Posterior cingulate gyrus (tissue), 11 donors: ENCODE measurements at places on chromosomes 12 and 14.

GRCh38 chr12:57491393-57492280, 3.8 kb downstream of the MARS1 start:
- DNase-seq: no peak

GRCh38 chr12:56154246-56154771, 1.9 kb downstream of the MYL6B start:
- DNase-seq: peak; percentile 17

GRCh38 chr14:54488318-54488645, 498 bp downstream of the GMFB start:
- DNase-seq: no peak

GRCh38 chr12:50677858-50678257, 86.0 kb upstream of the ATF1 start:
- no peak for DNase-seq

- DNase-seq: no peak
Observed at GRCh38 chr12:63525831-63526230, 142.5 kb downstream of the DPY19L2 start.

DNA sequence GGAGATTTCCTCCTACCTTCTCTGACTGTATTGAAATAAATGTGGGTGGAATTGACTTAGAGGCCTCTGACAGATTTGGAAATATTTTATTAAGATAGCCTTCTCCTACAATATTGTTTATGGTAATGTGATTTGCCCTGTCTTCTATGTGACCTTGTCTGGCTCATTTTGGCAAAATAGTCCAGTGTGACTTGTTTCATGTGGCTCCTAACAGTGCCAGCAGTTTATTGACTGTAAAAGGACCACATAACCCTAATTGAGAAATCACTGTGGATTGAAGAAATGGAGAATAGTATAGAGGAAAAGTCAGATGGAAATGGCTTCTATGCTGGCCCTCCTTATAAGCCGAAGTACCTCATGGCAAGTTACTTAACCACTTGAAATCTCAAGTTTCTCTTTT, 170.9 kb upstream of the PTPRQ start:
- no peak for DNase-seq

GRCh38 chr14:49971156-49972130, 78.6 kb downstream of the ARF6 start:
- DNase-seq: no peak

DNA sequence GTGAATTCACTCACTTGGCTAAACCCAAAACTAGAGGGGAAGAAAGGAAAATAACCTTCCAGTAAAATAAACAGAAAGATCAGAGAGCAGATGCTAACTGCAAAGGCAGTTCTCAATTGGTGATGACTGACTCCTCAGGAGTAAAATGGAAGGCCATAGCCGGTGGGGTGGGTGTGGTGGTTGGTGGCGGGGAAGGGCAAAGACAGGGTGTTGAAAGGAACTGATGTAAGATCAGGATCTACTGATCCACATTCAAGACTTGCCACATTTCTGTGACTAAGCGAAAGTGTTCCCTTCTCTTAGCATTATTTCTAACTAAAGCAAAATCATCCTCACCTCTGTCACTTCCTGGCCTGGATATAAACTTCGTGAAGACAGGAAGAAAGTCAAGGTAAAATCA, 26.3 kb upstream of the TC2N start:
- no peak for DNase-seq

- peak; percentile 27 for DNase-seq
Observed at GRCh38 chr12:14403711-14404196, 38.3 kb downstream of the ATF7IP start.

DNA sequence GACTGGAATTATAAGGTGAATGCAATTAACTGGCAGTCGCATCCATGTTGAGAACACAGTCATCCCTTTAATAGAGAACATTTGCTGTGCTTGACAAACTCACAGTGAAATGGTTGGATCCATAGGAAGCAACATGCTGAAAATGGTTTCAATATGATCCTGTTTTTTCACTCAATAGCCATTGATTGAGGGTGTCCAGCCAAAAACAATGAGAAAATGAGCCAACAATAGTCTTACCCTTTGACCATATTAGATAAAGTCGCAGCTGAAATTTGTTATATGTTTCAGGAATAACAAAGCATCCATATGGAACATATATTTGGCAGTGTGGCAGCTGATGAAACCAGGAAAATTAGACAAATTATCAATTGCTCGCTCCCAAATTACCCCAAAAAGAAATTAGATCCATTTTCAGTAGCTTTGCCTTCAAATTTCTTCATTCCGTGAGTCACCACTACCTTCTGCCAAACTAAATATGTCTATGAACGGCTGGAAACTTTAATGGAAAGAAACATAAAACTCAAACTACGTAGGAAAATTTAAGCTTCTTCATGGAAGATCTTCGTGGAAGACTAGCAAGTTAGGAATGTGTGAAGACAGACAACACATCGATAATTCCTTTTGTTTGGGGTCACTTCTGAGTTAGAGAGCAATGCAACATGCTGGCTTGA, 17.4 kb downstream of the IGF1 start:
- DNase-seq: no peak

DNA sequence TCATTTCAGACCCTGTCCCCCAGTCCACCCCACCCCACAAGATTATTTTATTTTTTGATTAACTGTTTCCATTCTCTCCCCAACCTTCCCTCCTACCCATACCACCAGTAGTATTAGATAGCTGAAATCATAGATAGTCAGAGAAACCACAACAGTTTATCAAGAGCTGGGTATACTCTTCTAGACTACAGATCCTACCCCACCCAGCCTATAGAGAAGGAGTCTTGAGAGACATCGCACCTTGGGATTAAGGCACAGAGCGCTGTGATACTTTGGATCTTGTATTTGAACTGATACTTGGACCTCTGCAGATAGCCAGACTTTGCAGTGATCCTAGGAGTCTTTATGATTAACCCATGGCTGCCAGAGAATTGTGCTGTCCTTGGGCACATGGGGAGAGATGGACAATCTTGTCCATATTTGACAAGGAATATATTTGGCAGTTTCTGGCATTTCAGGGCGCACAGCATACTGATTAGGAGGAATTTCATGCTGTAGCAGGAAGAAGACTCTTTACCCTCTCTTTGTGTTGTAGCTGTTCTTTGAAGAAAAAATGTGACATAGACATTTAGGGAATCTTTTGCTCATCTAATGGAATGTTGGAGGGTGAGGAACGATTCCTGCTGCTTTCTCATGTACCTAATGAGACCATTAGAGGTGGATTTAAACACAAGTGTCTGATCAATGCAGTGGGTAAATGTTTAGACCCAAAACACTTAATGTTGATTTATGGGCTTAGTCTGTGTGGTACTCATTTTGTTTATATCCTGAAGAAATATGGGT, 982 bp downstream of the RBMS2 start:
- DNase-seq: no peak

DNA sequence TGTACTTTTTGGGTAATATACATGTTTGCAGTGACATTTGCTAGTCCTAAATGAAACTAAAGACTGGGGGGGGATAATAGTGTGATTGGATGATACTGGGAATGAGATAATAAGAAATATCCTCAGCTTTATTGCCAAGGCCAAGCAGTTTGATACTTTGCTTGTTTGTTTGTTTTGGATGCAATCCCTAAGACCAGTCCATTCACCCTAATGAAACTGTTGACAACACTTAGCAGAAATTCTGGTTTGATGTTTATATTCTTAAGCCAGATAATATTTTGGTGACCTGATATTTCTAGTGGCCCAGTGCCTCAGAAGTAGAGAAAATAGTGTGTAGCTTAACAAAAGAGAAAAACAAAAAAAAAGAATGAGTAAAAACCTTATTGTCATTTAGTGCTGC, 1.8 kb downstream of the PHC1 start:
- DNase-seq: no peak

GRCh38 chr12:99386907-99387306, 260.6 kb upstream of the GARIN6 start:
- no peak for DNase-seq

DNA sequence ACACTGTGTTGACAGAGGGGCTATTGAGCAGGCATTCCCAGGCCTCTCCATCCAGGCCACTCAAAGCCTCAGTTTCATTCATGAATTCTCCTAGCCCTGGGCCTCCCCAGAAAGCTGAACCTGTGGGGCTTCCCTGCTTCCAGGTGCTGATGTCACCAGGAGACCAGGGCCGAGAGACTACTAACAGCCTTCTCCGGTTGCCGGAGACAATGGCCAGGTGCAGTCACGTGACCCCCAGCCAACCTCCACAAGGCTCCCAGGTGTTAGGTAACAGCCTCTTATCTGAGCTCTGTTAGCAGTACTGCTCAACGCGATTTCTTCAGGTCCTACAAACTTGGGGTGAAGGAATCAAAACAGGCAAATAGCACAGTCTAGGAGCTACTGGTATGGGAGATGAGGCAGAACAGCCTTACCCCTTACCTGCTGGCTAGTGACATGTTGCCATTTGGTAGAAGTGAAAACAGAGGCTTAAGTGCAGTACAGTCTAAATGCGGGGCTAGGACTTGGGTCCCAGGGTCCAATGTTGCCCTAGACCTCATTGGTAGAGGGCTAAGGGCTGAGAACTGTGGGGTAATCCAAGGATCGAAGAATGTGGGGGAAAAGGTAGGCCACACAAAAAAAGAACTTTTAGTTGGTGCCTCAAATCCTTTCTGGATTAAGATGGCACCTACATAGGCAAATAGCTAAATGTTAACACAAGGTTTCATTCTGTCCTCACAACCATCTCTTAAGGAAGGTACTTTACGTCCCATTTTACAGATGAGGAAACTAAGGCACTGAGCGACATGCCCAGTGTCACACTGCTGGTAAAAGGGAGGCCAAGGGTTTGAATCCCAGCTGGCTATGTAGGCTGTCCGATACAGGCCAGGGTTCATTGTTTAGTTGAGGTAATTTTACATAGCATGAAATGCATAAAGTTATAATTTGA, 3.8 kb downstream of the CCDC88C start:
- DNase-seq: no peak

DNA sequence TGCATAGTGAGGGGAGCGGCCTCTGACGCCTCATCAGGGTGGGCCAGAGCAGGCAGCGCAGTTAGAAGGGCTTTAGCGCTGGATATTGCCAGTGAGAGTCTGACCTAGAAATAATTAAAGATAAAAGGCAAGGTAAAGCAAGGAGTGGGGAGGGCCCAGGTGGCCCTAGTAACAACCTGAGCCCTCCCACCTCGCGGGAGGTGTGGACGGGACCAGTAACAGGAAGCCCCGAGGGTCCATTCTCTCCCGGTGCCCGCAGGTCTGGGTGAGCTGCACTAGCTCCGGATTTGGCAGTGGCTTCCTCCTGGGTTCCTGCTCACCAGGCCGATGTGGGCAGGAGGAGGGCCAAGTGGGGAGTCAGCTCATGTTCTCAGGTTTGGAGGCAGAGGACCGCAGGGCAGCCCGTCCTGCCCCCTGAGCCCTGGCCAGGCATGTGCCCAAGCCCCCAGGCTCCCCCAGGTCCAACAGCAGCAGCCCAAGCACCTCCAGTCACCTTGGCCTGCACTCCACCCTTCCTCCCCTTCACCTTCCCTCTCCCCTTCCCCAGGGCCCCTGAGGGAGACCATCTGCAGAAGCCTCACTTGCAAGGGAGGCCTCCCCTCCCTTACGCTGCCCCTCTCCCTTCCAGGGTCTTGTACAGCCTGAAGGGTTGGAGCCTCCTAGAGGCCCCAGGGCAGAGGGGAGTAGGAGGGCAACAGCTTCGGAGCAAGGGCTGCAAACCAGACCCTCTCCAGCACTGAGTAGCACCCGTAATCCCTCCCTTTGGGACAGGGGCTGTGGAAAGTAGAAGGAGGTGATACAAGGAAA, 144.3 kb upstream of the FKBP4 start:
- no peak for DNase-seq

GRCh38 chr12:111024205-111024801, 103.9 kb upstream of the MYL2 start:
- peak; percentile 62 for DNase-seq

DNA sequence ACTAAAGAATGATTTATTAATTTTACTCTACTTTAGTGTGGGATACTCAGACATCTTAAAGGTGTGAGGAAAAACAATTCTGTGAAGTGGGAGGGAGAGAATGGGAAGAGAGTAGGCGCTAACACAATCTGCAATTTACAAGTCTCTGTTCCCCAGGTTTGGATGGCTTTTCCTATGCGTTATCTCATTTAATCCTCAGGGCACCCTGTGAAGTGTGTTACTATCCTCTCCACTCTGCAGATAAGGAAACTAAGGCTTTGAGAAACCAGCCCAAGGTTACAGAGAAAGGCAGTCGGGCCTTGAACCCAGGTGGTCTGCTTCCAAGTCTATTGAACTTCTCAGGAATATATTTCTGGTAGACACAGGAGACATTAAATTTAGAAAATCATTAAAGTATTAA, 36.2 kb upstream of the TUBA1C start:
- no peak for DNase-seq

GRCh38 chr12:30863839-30864238, 62.7 kb upstream of the TSPAN11 start:
- DNase-seq: no peak

DNA sequence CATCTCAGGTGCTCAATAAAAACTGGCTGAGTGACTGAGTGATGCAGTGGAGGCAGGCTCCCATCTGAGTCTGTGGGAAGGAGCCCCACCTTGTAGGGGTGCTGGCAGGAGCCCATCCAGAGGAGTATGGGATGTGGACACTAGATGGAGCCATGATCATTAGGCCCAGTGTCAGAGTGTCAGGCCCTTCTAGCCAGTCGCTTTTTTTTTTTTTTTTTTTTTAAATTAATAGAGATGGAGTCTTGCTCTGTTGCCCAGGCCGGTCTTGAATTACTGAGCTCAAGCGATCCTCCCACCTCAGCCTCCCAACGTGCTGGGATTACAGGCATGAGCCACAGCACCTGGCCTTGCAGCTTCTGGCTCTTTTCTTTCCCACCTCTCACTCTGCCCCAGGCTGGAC, 11.5 kb downstream of the RITA1 start:
- no peak for DNase-seq

- DNase-seq: no peak
Observed at GRCh38 chr12:2411616-2412304, 359.0 kb downstream of the CACNA1C start.

- DNase-seq: no peak
Observed at GRCh38 chr12:97752129-97752528, 289.5 kb downstream of the RMST start.

- DNase-seq: no peak
Observed at GRCh38 chr12:68559984-68560850, 50.5 kb upstream of the RAP1B start.
